HT-29 (cell line): ENCODE measurements at places on chromosomes 4 and X. TPM values are rescaled to one million over a fixed set of nuclear protein-coding genes. Genes with fewer than 3 reads are reported as not detected.

FAM3A gene
- 73.0 and 89.0 TPM in 2 replicates for total RNA-seq

IL2RG gene
- total RNA-seq = 0.08 TPM in 1 of 2 replicates, not detected in the other

DNA sequence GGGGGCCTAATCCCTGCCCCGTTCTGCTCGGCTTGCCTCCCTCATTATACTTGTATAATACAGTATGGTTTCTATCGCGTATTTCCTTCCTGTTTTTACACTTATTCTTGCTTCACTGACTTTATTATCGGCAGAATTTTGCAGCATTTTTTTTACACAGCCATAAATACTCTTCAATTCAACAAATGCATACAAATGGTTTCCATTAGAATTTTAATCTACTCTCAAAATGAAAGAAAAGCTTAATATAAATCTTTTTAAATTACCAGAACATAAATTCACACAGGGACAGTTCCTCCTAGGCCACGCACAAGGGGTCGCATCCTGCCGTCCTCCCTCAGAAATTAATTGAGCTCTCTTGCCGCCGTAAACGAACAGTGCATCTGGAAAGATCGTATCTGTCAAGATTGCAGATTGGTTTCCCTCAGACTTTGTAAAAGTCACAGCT, 42.9 kb downstream of the DCTD start:
- DNase-seq = no peak

DNA sequence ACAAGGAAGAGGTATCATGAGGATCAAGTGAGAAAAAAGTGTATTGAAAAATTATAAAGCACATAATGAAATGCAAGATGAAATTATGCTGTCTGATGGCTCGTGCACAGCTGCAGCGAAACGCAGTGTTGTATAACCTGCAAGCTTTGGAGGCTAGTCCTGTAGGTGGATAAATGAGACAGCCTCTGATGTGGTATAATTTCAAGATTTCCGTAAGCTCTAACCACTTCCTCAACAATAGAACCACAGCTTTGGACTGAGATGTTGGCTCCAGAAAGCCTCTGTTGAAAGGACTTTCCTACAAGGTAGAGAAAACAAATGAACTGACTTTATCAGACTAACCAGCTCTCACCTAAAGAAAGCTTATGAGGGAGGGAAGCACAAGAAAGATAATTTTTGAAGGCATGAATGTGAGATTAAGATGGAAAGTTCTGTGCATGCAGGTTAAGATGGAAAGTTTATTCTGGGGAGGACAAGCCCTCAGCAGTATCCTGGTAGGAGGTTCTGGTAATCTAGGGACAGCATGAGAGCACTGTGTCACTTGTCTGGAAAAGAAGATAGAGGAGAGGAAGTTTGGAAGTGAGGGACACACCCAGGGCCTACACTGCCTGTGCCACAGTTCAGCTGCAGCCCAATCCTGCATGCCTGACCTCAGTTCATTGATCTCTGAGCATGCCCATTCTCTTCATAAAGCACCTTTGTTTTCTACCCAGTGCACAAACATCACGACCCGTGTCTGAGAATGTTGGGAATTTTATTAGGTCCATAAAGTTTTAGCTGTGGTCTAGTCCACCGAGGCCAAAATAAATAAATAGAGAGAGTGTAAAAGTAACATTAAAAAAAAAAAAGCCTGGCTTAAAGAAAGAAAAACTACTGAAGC, 161.5 kb upstream of the SFRP2 start:
- DNase-seq = peak; percentile 7

DNA sequence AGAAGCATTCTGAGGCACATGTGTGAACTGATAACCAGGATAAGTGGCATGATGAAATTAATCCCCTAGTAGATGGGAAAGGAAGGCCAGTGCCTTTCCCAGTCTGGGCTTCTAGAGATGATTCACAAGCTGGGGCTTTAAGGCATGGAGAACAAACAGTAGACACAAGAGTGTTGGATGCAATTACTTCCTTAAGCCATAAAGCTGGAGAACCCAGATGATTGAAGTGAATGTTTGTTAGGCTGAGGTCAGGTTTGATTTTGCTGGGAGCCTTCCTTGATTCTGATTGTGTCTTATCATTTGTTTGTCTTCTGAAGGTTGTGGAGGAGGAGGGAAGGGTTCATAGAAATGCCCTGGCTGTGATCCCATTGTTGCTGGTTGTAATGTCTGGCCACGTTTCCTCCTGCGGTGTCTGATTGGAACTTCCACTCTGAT, 125.2 kb downstream of the NHS start:
- DNase-seq = peak; percentile 80

EMD gene
- 70.5 and 87.0 TPM in 2 replicates for total RNA-seq

DNA sequence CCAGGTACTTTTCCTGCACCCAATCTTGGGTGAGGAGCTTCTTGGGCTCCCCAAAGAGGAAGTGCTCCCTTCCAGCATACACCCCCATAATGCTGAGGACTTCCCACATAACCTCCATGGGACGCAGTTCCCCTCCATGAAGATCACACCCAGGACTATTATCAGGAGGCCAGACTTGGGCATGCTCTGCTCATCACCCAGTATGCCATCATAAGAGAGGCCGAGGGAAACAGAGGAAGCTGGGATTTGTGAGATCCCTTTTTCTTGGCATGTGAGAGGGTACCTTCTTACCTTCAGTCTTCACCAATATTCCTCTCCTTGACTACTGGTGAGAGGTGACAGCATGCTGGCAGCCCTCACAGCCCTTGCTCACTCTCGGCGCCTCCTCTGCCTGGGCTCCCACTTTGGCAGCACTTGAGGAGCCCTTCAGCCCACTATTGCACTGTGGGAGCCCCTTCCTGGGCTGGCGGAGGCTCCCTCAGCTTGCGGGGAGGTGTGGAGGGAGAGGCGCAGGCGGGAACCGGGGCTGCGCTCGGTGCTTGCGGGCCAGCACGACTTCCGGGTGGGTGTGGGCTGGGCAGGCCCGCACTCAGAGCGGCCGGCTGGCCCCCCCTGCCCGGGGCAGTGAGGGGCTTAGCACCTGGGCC, 15.7 kb upstream of the HSFX1 start:
- no peak for DNase-seq

DNA sequence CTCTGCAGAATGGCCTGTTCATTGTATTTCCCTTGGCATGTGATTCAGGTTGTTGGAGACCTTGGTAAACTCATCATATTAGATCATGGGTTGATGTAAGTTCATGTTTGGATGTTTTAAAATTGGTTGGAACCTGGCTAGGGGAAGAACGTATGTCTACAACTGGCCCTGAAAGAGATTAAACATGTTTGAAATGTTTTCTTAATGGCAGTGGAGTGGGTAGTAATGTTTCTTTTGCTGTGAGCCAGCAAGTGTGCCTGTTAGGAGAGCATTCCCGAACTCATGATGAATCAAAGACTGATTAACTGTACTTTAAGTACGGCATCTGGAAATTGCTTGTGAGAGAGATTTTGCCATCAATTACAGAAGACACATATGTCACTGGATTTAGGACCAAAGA, 44.5 kb upstream of the SLC4A4 start:
- DNase-seq = no peak

GRCh38 chr4:10066206-10066605, 44.9 kb upstream of the SLC2A9 start:
- no peak for DNase-seq
